ENCODE measurements at places on chromosomes 1 and 21.

- DNase-seq: no peak
Measured at GRCh38 chr1:200274116-200274515, 135.7 kb downstream of the ZNF281 start.

GRCh38 chr1:170196490-170197236 is 50.9 kb downstream of the NTMT2 start:
- DNase-seq: no peak

GRCh38 chr1:3149277-3149676 is 80.3 kb downstream of the PRDM16 start:
- no peak for DNase-seq

DNA sequence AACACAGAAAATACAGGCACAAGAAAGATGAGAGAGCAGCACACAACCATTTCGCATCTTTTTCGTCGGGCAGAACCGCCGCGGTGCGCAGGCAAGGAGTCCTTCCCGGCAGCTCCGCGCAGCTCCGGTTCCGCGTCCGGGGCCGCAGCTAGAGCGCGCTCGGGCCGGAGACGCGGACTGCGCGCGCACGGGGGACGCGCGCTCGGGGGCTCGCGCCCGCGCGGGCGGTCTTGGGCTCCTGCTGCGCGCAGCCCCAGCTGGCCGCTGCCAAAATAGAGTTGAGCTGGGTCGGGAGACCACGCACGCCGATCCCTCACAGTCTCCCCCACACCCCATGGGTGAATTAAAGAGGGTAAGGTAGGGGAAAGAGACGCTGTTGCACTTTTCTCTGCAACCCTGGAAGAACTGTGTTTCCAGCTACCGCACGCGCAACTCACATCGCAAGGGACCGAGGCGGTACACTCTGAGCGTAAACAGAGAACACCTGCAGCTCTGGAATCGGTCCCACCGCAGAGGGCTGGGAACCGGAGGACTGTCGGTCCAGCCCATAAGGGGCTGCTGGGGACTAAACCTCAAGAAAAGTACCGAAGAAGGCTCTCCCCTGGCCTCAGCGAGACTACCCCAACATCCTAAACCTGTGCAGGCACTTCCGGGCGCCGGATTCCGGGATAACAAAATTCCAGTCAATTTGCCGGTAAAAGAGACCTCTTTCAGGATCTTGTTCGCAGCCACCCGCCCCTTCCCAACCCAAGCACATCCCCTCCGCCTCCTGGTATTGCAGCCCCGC is 1.7 kb downstream of the NR5A2 start:
- no peak for DNase-seq

- DNase-seq: no peak
Measured at GRCh38 chr21:36791695-36792470, 93.0 kb downstream of the SIM2 start.
